ENCODE measurements at places on chromosomes 11 and 22.
A peak's percentile ranks its signal among the peaks of the same experiment; 100 is the strongest.

GRCh38 chr11:26839911-26840698, 118.2 kb upstream of the SLC5A12 start:
- no peak for DNase-seq

GRCh38 chr11:3222941-3223915, 4.6 kb upstream of the MRGPRG start:
- no peak for DNase-seq

DNA sequence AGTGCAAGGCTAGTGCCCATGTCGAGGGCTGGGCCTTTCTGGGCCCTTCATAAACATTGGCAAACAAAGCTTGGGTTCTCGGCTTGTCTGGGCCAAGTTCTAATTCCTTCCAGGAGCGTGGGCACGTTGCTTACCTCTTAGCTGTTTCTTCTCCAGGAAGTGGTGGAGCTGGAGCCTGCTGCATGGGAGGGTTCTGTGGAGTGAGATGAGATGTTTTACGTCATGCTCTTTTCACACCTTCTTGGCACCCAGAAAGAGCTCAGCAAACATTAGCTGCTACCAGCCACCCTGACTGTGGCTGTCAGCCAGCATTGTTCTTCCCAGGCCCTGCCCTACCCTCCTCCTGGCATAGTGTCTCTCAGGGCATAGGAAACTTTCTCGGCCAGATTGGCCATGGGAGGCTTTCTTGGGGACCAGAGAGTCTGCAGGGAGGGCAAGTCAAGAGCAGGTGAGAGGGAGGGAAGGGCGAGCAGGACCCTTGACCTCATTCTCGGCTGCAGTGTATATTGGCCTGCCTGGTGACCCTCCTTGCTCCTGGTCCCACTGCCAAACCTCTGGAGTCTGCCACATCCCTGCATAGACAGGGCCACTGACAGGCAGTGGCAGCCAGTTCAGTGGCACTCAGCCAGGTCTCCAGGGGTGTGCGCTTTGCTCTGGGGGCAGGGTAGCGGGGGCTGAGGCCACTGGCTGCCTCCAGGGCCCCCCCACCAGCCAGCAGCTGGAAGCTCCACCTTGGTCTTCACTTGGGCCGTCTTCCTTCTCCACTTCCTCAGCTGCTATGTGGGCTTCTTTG, 98.8 kb downstream of the BCR start:
- DNase-seq, result no peak

DNA sequence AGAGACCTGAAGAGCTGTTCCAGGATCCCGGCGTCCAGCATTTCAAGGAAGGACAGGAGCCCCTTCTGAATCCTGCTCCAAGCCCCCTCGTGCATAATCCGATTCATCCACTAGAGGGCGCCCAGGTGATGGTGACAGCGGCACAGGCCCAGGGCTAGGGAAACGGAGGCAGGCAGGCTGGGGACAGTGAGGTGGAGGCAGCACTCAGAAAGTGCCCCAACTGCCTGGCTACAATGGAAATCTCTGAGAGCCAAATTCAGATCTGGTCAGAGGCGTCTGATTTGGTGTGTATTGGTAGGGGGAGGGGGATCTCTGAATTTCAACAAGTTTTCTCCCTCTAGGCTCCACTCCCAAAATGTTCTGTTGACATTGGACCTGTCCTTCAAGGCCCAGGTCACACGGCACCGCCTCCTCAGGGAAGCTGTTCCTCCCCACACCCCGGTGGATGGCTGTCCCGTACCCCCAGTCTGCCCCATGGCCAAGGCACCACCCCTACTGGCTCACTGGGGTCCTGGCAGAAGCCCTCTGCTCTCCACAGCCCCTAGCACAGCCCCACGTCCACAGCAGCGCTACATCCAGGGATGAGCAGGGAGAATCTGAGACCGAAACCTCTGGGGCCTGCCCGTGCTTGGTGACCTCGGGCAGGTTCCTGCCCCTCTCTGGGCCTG, 142.9 kb downstream of the CRYBB2 start:
- peak; percentile 78 for DNase-seq

GRCh38 chr11:17077240-17077519, 287 bp downstream of the RPS13 start:
- DNase-seq, result no peak

- no peak for DNase-seq
Observed at GRCh38 chr11:68327586-68328370, 15.4 kb downstream of the LRP5 start.

DNA sequence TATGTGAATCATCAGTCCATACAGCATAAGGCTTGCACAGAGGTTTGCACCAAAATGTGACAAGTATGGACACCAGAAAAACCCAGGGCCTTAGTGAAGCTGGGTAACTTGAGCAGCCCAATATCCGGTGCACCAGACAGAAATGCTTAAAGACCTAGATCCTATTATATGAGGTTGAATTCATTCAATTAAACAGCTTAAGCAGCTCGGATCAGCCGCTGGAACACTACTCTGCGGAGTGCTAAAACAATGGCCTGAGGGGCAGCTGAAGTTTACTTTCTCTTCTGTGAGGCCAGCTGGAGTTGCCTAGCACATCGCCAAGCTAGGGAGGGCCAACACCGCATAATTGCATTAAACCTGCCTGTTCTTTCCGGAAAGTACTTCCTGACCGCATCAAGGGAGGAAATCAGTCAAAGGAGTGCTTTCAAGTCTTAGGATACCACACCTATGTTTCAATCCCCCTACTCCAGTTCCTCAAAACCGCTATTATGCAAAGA, 17.0 kb upstream of the FAM181B start:
- DNase-seq, result peak; percentile 60

GRCh38 chr11:126832387-126832786, 168.2 kb downstream of the KIRREL3 start:
- DNase-seq, result no peak

DNA sequence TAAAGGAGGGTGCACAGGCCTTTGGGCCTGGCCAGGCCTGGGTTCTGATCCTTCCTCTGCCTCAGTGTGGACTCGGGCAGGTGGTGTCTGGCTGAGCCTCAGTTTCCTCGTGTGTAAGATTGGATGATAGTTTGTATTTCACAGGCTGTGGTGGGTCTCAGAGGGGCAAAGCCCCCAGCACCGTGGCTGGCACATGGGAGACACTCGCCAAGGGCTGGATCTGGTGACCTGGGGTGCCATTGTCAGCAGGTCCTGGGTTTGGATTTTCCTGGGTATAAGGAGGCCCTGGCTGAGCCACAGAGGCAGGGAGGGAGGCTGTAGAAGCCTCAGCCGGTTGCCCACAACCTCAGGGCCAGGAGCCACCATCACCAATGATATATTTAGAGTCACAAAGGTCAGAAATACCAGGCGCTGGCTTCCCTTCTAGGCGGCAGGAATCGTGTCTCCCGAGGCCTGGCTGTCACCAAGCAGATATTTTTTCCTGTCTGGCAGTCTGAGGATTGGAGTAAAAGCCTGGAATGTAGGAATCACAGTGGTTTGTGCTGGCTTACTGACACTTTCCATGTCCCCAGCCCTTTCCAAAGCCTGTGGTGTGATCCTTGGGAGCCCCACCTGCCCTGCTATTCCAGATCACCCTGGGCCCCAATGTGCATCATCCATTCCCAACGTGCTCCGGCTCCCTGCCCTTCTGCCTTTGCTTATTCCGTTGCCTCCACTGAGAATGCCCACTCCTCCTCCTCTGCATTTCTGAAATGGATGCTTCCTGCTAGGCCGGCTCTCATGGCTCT, 15.6 kb downstream of the KCNC1 start:
- no peak for DNase-seq

- no peak for DNase-seq
Observed at GRCh38 chr22:49023161-49023878, 804.4 kb downstream of the BRD1 start.

DNA sequence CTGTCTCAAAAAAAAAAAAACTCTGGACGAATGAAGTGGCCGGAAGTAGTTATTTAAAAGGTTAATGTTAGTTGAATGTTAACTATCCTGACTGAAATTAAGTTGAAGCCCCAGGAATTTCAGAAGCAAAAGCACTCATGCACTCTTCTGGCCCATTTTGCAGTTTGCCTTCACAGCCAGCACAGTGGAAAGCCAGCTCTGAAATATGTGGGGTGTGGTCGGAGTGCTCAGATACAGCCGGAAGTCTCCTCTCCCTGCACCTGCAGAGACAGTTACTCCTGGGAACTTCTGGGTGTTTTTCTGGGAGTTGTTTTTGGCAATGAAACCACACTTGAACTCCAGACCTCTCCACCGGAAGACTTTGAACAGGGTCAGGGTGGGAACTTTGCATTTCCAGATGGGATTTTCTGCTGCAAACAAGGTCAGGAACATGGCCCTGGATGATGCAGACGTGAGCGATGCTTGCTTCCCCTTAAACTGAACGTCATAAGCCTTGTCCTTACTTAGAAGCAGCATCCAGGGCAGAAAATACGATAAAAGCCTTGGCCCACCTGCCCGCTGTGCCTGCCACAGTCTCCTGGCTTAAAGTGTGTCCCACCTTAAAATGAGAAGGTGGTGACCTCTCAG, 21.5 kb upstream of the CABP2 start:
- no peak for DNase-seq

- DNase-seq, result no peak
Observed at GRCh38 chr22:17647452-17647851, 8.9 kb downstream of the BCL2L13 start.

DNA sequence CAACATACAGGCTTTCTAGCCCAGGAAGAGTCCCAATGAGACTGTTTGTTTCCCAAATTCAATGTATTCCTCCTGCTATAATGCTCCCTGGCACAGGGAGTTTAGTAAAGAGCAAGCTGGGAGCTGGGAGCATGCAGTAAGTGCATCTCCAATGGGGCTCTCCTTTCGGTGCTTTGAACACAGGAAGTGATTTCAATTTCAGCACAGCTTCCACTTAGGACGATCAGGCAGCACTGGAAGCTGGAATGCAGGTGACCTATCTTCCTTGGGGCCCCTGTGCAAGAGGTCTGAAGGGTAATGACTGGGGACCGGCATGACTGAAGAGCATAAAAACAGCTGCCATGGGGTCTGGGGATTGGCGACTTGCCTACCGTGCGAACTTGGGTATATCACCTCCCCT, 76.0 kb downstream of the LARGE1 start:
- no peak for DNase-seq

DNA sequence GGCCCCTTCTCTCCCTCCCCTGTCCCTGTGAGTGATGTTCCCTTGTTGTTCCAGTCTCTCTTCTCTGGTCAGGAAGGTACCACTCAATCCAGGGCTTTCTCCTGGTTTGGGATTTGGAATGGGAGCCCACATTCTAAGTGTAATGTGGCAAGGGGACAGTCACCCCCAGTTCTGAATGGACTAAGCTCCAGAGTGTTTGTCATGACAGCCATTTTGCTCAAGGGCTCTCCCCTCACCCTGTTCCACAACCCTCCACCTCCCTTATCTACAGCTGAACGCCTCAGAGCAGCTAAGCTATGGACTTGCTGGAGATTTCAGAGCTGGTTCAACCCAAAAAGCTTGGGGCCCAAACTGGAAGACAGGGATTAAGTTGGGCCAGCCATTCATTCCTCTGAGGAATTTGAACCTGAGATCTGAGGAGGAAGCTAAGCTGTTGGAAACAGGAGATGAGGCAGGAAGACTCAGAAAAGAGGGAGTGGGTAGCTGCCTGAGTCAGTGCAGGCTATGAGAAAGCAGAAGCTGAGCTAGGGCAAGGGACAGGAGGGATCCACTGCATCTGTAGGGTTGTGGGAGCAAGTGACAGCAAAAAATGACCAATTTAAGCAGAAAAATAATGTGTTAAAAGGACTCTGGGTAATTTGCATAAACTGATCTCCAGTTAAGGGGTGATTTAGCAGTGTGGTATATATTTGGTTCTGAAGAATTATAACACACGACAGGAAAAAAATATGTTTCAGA, 22.9 kb upstream of the FCHSD2 start:
- DNase-seq, result no peak

GRCh38 chr11:69160296-69161116, 4.8 kb downstream of the SMIM38 start:
- DNase-seq, result no peak

DNA sequence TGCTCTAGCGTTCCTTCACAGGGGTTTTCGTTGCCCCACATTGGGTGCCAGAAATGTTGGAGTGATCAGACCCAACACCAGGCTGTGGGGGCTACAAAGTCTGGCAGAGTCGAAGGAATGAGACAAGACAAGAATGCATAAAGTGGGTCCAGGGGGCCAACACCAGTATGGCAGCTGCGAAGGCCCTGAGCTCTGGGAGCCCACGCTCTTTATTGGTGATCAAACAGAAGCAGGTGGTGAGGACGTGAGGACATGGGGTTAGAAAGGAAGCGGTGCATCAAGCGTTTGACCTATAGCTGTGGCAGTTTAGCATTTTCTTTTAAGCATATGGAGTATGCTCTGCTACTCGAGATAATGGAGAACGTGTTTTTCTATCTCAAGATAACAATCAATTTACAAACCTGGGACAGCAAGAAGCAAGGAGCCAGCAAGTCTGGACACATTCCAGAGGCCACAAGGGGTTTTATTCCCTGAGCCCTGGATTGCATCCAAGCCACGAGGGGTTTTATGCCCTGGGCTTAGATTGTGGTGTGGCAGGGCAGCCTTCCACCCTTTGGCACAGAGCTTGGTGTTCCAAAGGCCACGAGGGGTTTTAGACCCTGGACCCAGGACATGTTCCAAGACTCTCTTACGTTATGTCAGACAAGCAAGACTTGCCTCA, 3.9 kb upstream of the DNAJB13 start:
- no peak for DNase-seq

DNA sequence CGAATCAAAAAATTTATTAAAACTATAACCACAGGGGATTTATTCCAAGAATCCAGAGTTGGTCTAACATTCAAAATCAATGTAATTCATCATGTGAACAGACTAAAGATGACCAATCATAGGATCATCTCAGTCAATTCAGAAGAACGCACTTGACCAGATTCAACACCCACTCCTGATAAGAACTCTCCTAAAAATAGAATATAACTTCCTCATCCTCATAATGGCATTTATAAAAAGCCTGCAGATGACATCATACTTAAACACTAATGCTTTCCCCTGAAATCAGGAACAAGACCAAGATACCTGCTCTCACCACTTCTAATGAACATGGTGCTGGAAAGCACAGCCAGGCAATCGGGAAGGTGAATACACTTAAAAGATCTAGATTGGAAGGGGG, 10.5 kb upstream of the MUC2 start:
- no peak for DNase-seq

DNA sequence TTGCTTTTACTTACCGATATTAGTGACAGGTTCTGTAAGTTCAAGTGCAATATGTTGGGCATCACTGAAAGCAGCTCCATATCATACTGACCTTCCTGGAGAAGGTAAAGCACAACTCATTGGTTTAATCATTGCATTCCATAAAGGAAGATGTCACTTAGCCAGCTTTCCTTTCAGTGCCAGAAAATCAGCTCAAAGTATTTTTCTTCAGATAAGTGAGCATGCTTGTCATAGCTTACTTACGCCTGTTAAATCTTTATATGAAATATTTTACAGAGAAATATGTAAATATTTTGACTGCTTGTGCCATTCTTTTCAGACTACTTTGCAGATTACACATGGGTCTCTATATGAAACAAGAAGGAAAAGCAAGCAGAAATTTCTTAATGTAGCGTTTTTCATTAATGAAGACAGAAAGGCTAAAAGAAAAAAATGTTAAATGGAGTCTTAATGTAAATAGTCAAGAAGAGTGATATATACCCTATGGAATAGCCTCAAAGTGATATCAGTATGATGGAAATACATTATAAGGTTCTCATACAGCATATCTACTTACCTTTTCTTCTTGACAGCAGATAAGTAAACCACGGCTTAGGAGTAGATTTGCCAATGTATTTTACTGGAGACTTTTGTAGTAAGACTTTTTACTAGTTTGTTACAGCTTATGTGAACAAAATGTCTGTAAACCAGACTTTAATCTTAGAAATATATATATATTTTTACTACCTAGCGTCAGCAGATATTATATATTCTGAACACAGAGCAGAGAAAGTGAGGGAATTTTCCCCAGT, 649.7 kb downstream of the METTL15 start:
- DNase-seq, result peak; percentile 80
